ENCODE measurements at places on chromosomes 13 and 19. TPM values are rescaled to one million over a fixed set of nuclear protein-coding genes. Genes with fewer than 3 reads are reported as not detected.

GRCh38 chr13:84479656-84480055 lies 597.4 kb upstream of the SLITRK1 start:
- no peak for DNase-seq

Gene KPNA3
- total RNA-seq, result 59.1 TPM

Gene C13orf42
- not detected for total RNA-seq

- DNase-seq, result peak; percentile 90
Measured at GRCh38 chr13:76965759-76966421, 17.6 kb downstream of the ACOD1 start.

DNA sequence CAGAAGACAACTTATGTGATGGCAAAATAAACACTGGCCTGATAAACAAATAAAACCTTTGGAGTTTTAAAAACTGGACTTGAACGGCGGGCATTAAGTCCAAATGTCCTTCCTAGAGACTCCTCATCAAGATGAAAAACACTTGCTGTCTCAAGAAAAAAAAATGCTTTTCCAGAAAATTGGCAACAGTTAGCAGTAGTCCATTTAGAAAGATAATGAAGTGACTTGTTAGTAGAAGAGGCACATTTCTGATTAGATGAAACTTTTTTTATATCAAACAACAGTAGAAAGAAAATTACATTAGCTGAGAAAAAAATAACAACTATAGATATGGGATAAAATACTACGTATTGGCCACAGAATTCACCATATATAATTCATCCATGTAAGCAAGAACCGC lies 1750.7 kb upstream of the PCDH20 start:
- no peak for DNase-seq

GRCh38 chr19:16324384-16325160 lies at the start of gene KLF2:
TSS of gene KLF2 (plus strand) at chr19:16324826. CDS start at chr19:16324924, 98 bp downstream.
- DNase-seq, result peak; percentile 99

GRCh38 chr19:45632468-45633196 lies 6.6 kb downstream of the EML2 start:
- DNase-seq, result peak; percentile 81

Gene URAD
- not detected for total RNA-seq

Gene FXYD7
- total RNA-seq, result not detected

Gene ZNF284
- total RNA-seq, result 2.3 TPM

DNA sequence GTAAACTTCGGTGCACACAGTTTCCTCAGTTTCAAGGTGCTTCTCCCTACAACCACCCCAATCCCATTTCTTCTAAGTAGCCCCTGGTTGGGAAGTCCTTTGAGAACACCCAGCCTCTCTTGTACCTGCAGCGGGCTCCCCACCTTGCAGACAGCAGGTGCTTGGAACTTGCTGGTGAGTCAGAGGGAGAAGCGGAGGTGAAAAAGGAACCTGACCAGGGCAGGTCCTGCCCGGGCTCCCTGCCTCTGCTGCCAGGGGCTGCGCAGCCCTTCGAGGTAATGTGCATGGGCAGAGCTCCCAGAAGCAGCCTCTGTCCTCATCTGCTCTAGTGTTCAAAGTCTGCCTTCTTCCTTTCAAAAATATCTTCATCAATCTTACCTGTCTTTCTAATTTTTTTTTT lies 274.0 kb upstream of the SOX1 start:
- DNase-seq, result peak; percentile 4

Gene MCEMP1
- total RNA-seq, result 0.25 TPM

DNA sequence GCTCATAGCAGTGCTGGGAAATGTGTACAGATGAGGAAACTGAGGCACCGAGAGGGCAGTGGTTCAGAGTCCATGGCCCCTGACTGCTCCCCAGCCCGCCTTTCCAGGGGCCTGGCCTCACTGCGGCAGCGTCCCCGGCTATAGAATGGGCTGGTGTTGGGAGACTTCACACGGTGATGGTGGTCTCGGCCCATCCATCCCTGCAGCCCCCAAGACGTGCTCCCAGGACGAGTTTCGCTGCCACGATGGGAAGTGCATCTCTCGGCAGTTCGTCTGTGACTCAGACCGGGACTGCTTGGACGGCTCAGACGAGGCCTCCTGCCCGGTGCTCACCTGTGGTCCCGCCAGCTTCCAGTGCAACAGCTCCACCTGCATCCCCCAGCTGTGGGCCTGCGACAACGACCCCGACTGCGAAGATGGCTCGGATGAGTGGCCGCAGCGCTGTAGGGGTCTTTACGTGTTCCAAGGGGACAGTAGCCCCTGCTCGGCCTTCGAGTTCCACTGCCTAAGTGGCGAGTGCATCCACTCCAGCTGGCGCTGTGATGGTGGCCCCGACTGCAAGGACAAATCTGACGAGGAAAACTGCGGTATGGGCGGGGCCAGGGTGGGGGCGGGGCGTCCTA lies 15.9 kb downstream of the LDLR start:
- DNase-seq, result peak; percentile 52

Gene KIR3DL2
- 0.11 TPM for total RNA-seq

- peak; percentile 20 for DNase-seq
Measured at GRCh38 chr13:87274209-87274819, 396.9 kb upstream of the SLITRK5 start.

DNA sequence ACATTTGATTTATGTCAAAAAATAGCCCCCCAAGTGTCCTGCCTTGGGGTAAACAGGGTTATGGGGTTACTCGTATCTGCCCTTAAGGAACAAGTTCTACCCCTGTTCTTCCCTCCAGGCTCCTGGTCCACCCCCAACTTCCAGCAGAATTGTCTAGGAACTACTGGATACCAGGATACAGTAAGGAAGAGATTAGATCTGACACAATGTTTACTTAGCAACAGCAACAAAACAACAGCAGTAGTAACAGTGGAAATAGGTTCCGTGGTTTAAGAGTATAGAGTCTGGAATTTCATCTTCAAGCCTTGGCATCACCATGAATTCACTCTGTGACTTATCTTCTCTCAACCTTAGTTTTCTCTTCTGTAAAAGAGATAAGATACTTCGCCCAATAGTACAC lies 1.7 kb upstream of the FAM98C start:
- no peak for DNase-seq

Gene SPRY2
- 27.9 TPM for total RNA-seq

DNA sequence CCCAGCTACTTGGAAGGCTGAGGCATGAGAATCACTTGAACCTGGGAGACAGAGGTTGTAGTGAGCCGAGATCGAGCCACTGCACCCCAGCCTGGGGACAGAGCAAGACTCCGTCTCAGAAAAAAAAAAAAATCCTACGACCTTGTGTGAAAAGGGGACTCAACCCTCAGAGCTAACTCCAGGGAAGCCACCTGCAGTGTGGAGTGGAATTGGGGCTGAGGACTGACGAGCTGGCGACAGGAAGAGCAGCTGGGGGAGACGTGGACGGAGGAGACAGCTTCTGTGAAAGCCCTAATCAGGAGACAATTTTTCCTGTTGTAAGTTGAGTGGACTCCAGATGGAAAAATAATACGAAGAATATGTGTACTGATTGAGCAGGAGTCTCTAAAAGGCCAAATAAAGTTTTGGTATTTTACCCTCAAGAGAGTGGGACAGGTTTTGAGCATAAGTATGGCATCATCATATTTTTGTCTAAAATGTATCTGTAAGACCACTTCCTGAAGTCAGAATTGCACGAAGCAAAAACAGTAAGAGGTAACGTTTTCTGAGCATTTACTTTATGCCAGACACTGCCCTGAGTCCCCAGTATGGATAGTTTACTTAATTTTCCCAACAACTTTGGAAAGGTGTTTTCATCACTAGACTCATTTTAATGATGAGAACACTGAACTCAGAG lies 12.0 kb upstream of the LAIR1 start:
- no peak for DNase-seq

Gene ZFP82
- 5.2 TPM for total RNA-seq

- DNase-seq, result no peak
Measured at GRCh38 chr13:39047560-39047959, 9.3 kb downstream of the NHLRC3 start.

GRCh38 chr13:112653071-112653470 lies 36.8 kb upstream of the ATP11A start:
- DNase-seq, result peak; percentile 51

- no peak for DNase-seq
Measured at GRCh38 chr13:52797176-52797575, 51.3 kb downstream of the PCDH8 start.

Gene COX6B2
- not detected for total RNA-seq

Gene MYADM
- total RNA-seq, result 303 TPM

GRCh38 chr13:72726726-72727416 lies 558 bp downstream of the MZT1 start:
- DNase-seq, result peak; percentile 76

All from right cardiac atrium (tissue), 5 donors.